COLO829 (cell line): ENCODE measurements at places on chromosomes 5 and 9.

- no peak for DNase-seq
Observed at GRCh38 chr5:43270645-43271044, 42.6 kb downstream of the HMGCS1 start.

- DNase-seq = no peak
Observed at GRCh38 chr9:131840220-131840619, 100.3 kb upstream of the RAPGEF1 start.

GRCh38 chr9:34492051-34492450 lies 30.7 kb downstream of the ENHO start:
- DNase-seq = no peak

DNA sequence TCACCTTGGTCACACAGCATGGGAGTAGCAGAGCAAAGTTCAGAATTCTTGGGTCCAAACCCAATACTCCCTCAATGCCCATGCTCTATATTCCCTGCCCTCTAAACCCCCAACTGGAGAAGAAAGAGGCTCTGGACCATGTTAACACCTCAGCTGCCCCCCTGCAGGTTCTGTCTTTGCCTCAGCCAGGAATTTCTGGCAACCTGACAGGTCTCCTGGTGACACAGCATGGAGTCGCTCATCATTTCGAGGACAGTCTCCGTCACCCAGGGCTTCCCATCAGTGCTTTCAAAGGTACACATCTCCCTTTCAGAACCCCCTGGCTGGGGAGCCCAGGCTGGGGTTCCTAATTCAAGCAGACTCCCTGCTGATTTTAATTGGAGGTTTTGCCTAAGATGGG lies 189.5 kb downstream of the BRINP1 start:
- DNase-seq = no peak

DNA sequence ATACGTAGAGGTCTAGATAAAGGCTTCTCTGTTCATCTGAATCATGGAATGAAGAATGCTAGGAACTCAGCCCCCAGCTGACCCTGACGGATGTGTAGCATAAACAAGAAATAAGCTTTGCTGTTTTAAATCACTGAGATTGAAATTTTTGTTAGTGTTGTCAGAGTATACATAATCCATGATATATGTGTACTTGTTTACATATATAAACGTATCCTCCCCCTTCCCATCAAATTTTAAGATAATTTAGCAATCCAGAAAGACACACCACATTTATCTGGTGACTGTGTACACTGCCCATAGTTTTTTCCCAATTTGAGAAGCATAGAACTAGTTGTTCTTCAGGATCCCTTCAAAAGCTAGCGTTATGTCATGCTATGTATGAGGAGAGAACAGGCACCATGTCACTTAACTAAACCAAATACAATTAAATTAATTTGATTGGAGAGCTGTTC lies 80.8 kb upstream of the OSMR start:
- DNase-seq = no peak

DNA sequence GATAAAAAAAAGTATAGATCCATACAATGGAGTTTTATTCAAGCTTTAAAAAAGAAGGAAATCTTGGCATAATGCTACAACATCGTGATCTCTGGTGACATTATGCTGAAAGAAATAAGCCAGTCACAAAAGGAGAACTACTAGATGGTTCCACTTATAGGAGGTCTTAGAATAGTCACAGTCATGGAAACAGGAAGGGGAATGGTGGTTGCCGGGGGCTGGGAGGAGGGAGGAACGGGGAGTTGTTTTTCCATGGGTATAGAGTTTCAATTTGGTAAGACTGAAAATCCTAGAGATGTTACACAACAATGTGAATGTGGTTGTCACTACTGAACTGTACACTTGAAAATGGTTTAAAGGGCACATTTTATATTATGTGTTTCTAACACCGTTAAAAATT lies 94.5 kb downstream of the CFAP90 start:
- DNase-seq = no peak

GRCh38 chr9:113298311-113298710 lies 4.9 kb downstream of the RNF183 start:
- DNase-seq = no peak
